ENCODE measurements at places on chromosomes 5 and 9.
A peak's percentile ranks its signal among the peaks of the same experiment; 100 is the strongest.

DNA sequence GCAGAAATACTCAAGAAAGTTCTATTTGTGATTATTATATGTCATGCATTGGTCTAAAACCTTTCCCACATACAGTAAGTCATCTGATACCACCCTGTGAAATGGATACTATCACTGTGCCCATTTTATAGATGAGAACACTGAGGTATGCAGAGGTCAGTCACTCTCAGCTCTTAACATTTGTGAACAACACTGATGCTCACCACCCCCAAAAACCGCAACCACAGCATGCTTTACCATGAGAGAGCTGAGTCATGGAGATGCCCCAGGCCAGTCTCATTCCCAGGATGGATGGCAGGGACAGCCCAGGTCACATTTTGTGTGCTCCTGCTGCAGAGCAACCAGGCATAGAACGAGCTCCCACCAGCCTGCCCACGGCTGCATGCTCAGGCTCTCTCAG lies 53.5 kb upstream of the IRX1 start:
- DNase-seq, result no peak

GRCh38 chr5:122114501-122114900 lies 14.8 kb upstream of the ZNF474 start:
- DNase-seq, result no peak

DNA sequence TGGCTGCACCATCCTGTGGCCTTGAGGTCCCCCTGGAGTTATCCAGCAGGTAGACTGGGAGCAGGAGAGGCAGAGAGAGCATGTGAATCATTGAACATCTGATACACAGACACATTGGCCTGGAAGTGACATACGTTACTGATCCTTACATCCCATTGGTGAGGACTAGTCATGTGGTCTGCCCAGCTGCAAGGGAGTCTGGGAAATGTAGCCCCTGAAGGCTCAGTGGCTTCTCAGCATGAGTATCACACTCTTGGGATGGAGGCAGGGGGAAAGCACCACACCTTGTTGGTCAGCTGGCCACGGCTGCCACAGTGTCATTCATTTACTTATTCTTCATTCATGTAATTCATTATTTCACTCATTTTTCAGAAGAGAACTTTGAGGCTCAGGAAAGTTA lies 13.3 kb upstream of the KCNMB1 start:
- DNase-seq, result peak; percentile 7

DNA sequence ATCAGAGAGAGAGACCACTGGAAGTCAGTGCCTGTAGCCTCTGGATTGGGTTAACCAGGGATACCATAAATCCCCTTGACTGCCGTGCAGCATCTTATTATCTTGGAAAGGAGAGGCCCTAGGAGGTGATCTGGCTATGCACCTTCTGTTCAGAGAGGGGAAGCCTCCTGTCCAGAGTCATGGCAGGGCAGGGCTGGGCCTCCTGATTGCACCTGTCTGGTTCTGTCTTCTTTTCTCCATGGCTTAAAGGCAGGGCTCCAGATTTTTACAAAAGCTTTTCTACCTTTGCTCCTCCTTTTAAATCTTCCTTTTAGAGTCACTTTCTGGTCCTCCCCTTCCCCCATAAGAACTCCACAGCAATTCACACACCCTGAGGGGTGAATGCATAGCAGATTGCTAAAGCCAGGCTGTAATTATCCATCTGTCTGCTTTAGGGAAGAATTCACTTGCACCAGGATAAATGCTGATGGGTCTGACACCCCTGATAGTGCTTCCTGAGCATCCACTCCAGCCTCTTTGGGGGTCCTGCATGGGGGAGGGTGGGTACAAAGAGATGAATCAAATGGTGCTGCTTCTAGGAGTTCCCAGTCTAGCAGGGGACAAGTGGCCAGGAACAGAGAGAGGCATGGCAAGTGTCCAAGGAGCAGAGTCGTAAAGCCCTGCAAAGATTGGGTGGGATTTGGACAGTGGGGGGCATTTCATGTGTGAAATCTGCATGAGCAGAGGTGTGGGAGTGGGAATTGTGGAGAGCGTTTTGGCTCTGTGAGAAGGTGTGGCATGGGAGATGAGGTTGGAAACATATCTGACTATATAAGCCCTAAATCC lies 141.3 kb upstream of the ALDH1B1 start:
- no peak for DNase-seq

GRCh38 chr5:115616892-115617291 lies 8.9 kb downstream of the TMED7 start:
- DNase-seq, result no peak

DNA sequence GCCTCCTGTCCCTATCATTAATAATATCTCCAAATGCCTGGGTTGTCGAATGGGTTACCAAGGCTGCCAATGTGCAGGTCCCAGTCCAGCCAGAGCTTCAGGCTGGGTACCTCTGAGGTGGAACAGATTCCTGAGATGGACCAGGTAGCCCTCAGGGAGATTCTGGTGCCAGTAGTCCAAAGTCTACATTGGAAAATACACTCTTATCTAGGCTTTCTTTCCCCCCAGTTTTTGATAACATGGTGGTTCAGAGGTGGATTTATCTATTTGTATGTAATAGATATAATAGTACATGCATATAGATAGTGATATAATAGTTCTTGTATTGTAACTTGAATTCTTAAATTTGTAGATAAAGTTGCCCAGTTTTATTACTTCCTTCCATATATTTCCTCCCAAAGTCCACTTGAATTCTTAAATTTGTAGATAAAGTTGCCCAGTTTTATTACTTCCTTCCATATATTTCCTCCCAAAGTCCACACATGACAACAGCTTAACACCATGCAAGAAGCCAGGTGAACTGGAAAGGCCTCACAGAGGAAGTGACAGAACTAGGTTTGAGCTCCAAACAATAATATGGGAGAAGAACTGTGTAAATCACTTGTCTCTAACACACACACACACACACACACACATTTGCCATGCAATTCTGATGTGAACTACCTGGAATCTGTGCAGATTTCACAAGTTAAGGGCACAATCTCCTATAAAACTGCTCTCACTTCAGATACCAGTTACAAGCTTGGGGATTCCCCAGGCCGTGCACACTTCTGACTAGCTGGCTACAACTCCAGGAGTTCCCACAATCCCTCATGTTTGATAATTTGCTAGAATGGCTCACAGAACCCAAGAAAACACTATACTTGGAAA lies 30.7 kb upstream of the ERAP1 start:
- no peak for DNase-seq

- DNase-seq, result no peak
These were observed 50.4 kb upstream of the CKMT2 start for GRCh38 chr5:81182396-81183390.

DNA sequence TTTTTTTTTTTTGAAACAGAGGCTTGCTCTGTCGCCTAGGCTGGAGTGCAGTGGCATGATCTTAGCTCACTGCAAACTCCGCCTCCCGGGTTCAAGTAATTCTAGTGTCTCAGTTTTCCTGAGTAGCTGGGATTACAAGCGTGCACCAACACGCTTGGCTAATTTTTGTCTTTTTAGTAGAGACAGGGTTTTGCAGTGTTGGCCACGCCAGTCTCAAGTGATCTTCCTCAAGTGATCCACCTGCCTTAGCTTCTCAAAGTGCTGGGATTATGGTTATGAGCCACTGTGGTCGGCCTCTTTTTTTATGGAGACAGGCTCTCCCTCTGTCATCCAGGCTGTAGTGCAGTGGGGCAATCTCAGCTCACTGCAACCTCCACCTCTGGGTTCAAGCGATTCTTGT lies 82.9 kb downstream of the RAB24 start:
- DNase-seq, result no peak

- no peak for DNase-seq
These were observed 681 bp downstream of the PPWD1 start for GRCh38 chr5:65563777-65564176.

DNA sequence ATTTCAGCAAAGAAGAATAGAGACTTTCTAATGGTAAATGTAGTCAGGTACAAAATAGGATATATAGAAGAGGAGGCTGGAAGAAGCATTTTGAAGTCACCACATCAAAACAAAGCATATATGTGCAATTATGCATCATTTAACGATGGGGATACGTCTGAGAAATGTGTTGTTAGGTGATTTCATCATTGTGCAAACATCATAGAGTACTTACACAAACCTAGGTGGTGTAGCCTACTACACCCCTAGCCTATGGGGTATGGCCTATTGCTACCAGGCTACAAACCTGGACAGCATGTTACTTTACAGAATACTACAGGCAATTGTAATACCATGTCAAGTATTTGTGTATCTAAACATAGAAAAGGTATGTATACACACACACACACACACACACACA lies 28.4 kb downstream of the ELP1 start:
- DNase-seq, result no peak

- DNase-seq, result no peak
These were observed 47.4 kb downstream of the SLC25A51 start for GRCh38 chr9:37856551-37856950.

DNA sequence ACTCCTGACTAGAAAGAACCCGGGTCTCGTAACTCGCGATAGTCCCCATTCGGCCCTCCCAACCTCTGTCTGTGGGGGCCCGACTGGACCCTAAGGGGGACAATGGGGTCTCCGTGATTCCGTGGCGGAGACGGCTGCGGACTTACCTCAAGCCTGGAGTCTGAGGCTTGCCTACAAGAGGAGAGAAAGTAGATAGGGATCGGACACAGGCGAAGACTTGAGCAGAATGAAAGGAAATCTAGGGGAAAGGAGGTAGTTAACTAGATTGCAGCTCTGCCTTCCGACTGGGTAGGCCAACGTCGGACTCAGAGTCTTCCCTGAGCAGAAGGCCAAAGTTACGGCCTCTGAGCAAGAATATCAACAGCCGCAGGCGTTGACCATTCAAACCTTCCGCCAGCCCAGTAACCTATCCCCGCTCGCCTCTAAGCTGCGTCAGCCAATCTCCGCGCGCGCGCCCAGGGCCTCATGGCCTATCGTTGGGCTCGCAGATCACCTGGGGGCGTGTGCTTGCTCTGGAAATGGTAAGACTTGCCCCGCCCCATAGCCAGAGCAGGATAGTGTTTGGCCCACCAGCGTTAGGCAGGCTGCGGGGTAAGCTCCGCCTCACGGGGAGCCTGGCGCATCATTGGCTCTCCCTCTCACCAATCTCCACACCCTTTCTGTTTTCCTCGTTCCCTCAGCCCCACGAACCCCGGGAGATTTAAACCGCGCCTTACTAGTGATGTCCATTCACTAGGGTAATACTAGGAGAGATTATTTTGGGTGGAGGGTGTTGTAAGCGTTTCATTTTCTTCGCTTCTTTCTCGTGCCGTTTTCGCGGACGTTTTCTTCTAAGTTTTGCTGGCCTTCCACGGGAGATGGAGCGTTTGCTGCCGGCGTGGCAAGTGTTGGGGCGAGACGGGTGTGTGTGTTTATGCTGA lies at the start of gene CDC25C:
TSS of gene CDC25C (minus strand) at position 356 of the 920 bp plus-strand sequence. CDS start 624 bp downstream, outside the sequence.
- DNase-seq, result peak; percentile 97

GRCh38 chr5:134136221-134136631 lies 21.7 kb downstream of the TCF7 start:
- DNase-seq, result peak; percentile 38

DNA sequence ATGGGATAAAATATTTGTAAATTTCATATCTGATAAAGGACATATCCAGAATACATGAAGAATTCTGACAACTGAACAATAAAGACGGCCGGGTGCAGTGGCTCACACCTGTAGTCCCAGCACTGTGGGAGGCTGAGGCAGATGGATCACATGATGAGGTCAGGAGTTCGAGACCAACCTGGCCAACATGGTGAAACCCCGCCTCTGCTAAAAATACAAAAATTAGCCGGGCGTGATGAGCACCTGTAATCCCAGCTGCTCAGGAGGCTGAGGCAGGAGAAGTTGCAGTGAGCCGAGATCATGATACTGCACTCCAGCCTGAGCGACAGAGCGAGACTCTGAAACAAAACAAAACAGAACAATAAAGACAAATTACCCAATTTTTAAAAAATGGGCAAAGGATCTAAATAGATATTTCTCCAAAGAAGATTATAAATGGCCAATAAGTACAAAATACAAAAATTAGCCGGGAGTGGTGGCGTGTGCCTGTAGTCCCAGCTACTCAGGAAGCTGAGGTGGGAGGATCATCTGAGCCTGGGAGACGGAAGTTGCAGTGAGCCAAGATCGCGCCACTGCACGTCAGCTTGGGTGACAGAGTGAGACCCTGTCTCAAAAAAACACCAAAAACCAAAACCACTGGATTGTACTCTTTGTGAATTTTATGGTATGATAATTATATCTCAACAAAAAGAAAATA lies 9.6 kb upstream of the NSD1 start:
- DNase-seq, result no peak

- no peak for DNase-seq
These were observed 19.4 kb upstream of the NOTCH1 start for GRCh38 chr9:136565086-136565714.
